GM06990 (cell line): ENCODE measurements at places on chromosomes 3 and 15.

DNA sequence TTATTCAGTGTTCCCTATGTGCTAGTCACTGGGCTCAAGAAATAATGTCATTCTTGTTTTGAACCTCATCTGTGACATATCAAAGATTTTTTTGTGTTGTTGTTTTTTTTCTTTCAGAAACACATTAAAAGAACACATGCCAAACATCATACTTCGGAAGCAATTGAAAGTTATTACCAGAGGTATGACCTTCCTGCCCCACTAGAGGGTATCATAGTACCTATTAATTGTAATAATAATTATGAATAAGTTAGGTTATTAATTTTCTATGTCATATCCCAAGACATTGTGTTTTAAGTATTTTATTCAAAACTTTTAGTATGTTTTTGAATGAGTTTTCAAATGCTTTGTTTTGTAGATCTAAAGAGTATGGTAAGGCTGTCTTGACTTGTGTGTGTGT is 65.7 kb downstream of the CDIN1 start:
- DNase-seq, result no peak

- no peak for DNase-seq
Observed at GRCh38 chr3:152960684-152961083, 125.8 kb downstream of the P2RY1 start.

- DNase-seq, result no peak
Observed at GRCh38 chr3:124854009-124854408, 33.2 kb downstream of the ITGB5 start.

DNA sequence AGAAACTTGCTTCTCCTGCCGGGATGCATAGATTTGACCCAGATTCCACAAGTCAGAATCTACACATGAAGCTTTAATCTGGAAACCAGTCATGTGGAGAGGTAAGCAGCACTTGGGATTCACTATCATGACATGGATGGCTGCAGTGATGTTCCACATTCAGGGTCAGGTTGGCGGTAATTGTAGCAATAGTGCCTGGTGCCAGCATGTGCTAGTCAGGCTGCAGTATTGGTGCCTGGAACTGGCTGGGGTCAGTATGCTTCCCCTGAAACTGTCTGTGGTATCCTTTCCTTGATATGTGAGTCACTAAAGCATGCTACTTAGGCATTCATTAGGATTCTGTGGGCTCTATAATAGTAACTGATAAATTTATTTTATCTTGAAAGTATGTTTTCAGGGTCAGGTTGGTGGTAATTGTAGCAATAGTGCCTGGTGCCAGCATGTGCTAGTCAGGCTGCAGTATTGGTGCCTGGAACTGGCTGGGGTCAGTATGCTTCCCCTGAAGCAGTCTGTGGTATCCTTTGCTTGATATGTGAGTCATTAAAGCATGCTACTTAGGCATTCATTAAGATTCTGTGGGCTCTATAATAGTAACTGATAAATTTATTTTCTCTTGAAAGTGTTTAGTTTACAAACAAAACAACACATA is 1439.2 kb downstream of the ZPLD1 start:
- no peak for DNase-seq

DNA sequence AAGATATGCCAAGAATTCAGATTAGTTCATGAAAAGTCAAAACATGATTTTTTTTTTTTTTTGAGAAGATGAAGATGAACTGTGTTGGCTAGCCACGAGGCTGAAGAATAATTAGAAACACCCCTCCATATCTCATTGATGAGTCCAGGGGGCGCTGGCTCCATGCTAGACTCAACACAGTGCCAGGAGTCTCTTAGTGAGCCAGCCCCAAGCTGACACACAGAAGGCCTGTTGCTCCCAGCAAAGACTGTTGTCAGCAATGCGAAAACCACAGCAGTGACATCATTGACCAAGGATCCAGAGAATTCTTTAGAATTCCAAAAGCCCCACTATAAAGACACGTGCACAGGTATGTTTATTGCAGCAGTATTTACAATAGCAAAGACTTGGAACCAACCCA is 185.2 kb downstream of the ANXA2 start:
- DNase-seq, result no peak

DNA sequence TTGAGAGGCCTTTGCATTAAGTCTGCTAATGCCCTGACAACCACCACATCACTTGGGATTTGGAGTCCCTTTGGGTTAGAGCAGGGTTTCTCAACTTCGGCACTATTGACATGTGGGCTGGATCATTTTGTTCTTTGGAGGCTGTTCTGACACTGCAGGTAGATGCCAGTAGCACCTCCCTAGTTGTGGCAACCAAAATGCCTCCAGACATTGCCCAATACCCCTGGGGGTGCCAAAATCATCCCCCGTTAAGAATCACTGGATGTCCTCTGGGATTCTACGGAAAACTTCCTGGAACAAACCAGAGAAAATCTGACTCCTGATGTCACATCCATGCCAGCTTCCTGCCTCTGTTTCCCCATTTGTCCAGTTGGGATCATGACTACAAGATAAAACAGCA is 37.2 kb upstream of the BLM start:
- no peak for DNase-seq
